ENCODE measurements at places on chromosomes 7 and 10.
A peak's percentile ranks its signal among the peaks of the same experiment; 100 is the strongest.

DNA sequence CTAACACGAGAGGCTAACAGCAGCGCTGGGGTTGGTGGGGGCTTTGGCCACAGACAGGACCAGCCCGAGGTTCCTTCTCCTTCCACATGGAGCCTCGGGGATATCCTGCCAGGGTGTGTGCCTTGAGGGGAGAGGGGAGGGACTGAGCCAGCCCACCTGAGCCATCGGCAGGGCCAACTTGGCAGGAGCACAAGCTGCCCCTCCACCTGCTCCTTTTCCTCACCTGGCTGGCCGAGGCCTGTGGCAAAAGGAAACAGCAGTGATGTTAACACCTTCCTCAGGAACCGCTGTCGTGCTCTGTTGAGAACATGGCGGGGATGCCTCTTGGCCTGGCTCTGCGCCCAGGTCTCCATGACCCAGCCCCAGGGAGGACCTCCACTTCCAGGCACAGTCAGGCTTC, 255.1 kb upstream of the PPP2R2D start:
- DNase-seq, result no peak

GRCh38 chr10:61626209-61626608, 36.5 kb upstream of the CABCOCO1 start:
- no peak for DNase-seq

DNA sequence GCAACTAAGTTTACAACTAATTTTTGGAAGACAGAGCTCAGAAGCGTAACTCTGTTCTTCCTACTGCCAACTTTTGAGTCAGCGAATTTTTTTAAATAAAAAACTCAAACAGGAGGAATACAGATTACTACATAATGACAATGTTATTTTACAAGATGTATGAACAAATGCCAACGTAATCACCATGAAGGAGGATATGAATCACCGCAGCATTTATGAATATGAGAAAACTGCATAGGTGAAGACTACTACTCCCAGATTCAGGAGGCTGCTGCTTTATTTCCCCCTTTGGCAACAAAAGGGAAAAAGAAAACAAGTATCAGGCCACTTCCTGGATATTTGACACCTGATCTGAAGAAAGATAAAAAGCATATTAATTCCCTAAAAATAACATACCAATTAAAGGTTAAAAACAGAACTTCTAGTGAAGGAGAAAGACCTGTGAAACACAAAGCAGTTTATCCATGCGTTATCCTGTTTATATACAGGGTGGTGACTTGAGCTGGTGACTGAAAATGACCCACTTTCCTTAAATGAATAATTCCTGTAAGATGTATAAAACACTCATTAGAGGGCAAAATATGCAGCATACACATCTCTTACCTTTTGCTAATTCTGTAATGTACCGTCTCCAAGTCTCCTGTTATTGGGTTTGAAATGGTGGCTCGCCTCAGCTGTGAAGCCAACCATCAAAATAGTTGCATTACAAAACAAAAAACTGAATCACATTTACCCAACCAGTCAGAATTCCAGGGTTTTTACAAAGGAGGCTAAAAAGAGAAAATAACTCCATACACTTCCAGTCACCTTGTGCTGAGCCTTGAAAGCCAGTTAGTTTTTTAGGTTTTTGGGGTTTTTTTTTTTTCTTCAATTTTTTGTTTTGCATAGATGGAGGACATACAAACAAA, 52.0 kb downstream of the P4HA1 start:
- no peak for DNase-seq

- DNase-seq, result no peak
Measured at GRCh38 chr10:87532696-87533095, 28.0 kb downstream of the MINPP1 start.

DNA sequence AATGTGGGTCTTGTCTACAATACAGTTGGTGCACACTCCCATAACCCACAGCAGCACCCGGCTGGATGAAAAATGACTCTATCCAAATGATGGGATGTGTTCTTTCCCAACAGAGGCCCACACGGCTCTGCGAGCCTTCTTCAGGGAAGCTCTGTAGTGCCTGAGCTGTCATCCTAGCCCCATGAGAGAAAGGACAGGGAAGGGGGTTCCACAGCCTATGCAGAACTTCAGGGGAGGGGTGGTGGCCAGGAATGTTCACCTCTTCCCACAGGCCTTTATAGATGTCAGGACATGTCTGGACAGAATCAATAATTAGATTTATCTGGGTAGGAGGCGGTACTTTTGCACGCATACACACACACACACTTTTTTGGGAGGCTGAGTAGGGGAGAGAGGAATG, 109.0 kb downstream of the JCAD start:
- DNase-seq, result no peak

GRCh38 chr10:131519723-131520605, 208.4 kb upstream of the TCERG1L start:
- no peak for DNase-seq

GRCh38 chr7:99312316-99313203, 13.1 kb upstream of the ARPC1A start:
- DNase-seq, result peak; percentile 51

DNA sequence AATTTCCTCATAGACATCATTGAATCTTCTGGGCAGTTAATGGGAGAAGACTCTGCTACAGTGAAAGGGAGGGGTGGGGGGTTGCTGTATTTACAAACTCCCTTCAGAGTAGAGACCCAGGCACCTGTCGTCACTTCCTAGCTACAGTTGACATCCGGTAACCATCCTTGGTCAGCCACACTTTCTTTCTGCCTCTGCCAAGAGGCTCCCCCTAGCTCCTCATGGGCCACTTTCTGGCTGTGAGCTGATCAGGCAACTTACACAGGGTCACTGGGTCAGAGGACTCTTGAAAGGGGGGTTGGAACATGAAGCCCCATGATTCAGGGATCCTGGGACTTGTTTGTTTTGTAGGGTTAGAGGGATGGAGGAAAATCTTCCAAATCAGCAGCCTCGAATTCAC, 1.2 kb downstream of the TECPR1 start:
- DNase-seq, result no peak

GRCh38 chr7:22934023-22934422, 79.9 kb downstream of the HYCC1 start:
- DNase-seq, result no peak

DNA sequence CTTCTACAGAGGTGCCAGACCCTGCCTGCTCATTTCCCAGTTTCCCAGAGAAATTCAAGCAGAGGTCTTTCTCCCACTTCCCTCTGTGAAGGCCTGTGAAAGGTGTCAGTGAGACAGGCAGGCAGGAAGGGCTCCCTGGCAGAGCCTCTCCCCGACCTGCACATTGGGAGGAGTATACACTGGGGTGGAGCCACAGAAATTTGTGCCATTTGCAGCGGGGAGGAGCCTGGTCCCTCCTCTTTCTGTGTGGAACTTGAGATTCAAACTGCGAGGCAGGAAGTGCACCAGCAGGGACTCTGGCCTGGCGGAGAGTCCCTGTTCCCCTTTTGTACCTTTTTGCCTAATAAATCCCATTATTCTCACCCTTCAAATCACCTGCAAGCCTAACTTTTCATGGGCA, 54.6 kb upstream of the OPN4 start:
- no peak for DNase-seq

- DNase-seq, result no peak
Measured at GRCh38 chr7:36925207-36925606, 200.9 kb upstream of the AOAH start.

DNA sequence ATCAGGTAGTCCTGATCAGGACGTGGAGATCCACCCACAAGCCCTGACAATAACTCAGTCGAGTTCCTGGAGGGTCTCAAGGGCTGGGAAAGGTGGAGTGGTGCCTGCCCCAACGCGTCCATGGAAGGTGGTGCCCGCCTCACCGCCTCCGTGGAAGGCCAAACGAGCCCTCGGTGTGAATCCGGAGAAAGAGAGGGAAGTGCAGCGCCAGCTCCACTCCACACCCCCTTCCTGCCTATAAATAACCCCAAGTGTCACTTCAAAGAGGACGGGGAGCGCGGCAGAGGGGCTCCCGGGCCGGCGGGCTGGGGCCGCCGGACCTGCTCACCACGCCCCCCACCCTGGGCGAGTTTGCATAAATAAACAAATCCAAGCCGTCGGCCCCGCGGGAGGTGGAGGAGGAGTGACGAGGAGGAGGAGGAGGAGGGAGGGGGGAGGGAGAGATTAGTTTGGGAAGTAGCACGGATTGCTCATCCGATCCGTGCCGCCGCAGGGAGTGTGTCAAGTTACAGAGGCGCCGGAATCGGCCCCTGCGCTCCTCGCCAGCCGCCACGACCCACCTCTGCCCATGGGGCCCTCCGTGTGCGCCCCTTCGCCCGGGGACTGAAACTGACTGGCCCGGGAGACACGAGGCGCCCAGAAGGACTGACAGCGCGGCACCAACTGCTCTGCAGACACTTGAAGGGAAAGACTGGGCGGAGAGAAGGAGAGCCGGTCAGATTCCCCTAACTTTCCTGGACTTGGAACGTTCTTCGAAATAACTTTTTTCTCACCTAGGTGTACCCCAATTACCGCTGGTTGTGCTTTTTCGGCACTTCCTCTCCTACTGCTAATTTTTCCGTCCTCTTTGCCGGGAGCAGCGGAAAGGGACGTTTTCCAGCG, at the start of gene COL13A1:
Gene COL13A1, plus strand, starts transcription at position 473 of the 882 bp plus-strand sequence. CDS start 518 bp downstream, outside the sequence.
- no peak for DNase-seq

GRCh38 chr7:36272567-36273269, 116.9 kb upstream of the ANLN start:
- no peak for DNase-seq

- no peak for DNase-seq
Measured at GRCh38 chr7:44633254-44634186, 27.1 kb downstream of the OGDH start.

DNA sequence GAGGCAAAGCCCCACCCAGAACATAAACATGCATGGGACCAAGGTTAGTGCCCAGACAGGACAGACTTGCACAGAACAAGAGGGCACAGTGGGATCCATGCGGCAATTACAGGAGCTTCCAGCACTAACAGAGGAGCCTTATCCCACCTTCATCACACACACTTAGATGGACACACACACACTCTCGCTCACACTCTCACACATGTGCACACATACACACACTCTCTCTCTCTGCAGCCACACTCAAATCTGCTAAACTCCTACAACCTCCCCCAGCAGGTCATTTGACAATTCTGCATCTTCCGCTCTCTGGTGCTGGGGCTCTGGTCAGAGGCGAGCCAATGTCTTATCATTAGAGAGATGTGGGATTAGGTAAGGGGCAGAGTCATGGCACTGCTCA, 120.5 kb downstream of the UBE2H start:
- no peak for DNase-seq

- DNase-seq, result no peak
Measured at GRCh38 chr7:22445853-22446252, 54.1 kb downstream of the STEAP1B start.

- no peak for DNase-seq
Measured at GRCh38 chr10:129170812-129171211, 296.2 kb upstream of the MGMT start.

DNA sequence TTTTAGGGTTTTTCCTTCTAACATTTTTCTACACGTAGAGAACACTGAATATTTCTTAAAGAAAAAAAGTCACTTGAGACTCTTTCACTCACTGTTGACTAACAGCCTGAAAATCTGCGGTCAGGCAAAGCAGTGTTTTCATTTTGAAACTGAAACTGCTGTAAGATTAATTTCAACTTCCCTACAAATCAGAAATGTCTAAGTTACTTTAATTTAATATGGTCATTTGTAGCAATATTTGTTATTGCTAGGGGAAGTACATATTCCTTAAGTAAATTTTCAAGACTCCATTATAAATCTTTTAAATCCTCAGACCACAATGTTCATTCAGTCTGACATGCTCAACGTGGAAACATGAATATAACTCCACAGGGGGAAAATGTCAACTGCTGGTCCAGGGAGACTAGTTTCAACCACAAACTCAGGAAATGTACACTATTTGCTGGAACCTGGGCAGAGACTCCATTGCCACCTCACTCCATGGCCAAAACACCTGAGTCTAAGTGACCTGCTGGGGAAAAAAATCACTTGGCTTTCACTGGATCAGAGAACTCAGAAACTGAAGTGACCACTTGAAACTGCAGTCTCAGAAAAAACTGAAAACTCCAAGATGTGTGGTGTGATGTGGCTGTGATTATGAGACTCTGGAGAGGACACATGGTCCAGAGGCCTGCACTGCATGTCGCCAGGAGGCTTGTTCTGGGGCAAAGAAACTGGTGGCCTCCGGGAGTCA, 161.2 kb downstream of the TAX1BP1 start:
- DNase-seq, result no peak

- no peak for DNase-seq
Measured at GRCh38 chr7:98974906-98975816, 96.8 kb downstream of the TRRAP start.

- no peak for DNase-seq
Measured at GRCh38 chr7:50303335-50304128, 984 bp upstream of the IKZF1 start.

- DNase-seq, result no peak
Measured at GRCh38 chr10:91935886-91936285, 12.3 kb downstream of the BTAF1 start.

DNA sequence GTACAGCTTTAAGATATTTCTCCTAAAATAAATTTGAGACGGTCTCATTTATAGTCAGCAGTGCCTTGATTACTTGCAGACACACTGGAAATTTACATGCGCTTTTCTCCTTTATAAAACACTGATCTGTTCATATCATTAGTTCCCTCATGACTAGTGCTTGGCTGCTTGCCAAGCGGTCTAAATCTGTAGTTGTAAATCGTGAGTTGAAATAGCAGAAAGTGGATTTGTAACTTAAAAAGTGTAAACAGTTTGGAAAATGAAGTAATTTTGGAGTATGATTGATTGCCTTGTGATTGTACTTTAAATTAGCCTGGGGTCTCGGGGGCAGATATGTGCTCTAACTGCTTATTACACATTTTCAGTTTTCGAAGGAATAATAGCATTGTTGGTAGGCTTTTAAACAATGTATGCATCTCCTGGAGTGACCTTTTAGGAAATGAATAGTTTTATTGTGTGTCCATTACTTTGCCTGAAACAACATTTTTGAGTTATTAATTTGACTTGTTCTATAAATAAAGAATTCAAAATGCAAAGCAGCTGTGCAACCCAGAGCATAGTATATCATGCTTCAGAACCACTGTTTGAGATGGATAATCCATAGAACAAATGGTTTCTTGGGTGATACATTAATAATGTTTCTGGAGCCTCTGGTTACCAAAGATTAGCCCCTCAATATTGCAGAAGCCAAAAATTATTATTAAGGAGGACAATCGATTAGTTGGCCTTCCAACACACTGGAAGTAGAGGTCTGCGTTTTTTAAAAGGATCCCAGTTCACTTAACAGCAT, 73.3 kb downstream of the ARID5B start:
- no peak for DNase-seq

- DNase-seq, result no peak
Measured at GRCh38 chr7:128037880-128038619, 6.8 kb upstream of the LRRC4 start.

DNA sequence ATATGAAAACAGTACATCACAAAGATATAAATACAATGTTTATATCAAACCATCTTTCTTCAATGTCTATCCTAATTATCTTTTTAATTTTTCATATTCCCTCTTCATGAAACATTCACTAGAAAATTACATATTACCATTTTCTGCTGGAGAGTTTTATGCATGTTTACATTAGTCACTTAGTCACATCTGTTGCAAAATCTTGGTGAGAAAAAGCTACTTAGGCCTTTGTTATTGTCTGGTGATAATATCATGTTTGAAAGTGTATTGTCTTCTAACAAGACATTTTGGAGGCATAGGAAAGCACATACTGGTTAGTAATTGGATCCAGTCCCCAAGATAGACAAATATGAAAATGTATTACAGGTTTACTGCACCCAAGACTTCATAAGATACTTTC, 163.6 kb downstream of the GNAI1 start:
- DNase-seq, result no peak

All from stimulated activated CD4-positive, alpha-beta T cell treated with anti-CD3 and anti-CD28 coated beads, Interleukin-1b, Interleukin-23, amount 100 ng/mL, for 1 hour (primary cell).